ENCODE measurements at places on chromosomes 1 and 21. TPM values are rescaled to one million over a fixed set of nuclear protein-coding genes. Genes with fewer than 3 reads are reported as not detected.
A peak's percentile ranks its signal among the peaks of the same experiment; 100 is the strongest.

Gene RCSD1
- 101 TPM for total RNA-seq

DNA sequence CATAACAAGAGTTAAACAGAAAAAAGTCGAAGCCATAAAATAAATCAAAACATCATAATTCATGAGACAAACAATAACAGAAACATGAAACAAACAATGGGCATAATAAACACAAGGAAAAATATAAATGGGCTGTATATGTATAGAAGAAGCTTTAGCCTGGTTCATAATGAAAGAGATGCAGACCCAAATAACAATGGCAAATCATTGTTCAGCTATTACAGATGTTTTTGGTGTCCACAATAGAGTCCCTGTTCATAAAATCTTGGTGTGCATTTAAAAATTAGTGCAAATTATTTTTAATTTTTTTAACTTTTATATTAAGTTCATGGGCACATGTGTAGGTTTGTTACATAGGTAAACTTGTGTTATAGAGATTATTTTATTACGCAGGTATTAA lies 1185.9 kb upstream of the B3GALT2 start:
- no peak overlapping the region for H3K27ac ChIP-seq
- no peaks in the 10 kb centered on the region for H3K27me3 ChIP-seq
- H3K4me3 ChIP-seq = no peak overlapping the region
- DNase-seq = no peak
- no peaks in the 10 kb centered on the region for H3K36me3 ChIP-seq
- no peaks in the 10 kb centered on the region for H3K4me1 ChIP-seq

DNA sequence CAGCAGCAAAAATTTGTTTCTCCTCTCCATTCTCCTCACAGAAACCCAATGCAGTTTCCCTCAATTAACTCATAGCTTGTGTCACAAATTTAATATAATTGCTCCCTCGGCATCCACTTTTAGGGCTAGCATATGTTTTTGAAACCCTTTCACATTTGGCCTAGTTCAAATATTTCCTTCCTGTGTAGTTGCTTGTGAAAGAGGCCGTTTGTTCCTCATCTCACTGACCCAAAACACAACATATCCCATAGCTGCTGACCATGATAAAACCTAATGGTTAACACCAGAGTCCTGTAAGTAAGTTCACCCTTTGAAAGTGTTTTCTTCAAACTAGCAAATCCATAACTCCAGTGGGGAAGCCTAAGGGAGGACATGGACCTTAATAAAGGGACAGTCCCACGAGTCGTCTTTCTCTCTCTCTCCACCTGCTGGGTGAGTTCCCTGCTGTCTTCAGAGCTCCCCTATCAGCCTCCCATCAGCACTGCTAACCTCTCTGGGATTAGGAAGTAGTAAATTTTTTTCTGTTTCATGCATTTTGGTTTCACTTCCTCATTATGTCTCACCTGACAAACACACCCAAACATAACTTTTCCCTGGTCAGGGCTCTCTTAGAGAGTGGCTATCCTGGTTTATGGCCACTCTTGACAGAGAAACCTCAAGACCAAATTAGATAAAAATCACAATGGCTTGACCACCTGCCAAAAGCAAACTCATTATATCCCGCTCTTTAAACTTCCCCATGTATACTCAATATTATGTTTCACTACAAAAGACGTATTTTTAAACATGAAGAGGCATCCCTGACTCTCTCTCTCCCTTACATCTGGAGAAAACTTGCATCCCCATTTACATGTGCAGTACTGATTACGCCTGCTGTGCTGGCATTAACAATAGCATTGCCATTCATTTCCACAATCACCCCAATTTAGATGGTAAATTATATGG lies 177.7 kb upstream of the HP1BP3 start:
- H3K36me3 ChIP-seq = no peaks in the 10 kb centered on the region
- no peak overlapping the region for H3K27ac ChIP-seq
- no peaks in the 10 kb centered on the region for H3K4me1 ChIP-seq
- H3K4me3 ChIP-seq = no peak overlapping the region

- H3K27ac ChIP-seq = no peak overlapping the region
- no peaks in the 10 kb centered on the region for H3K4me1 ChIP-seq
- no peak overlapping the region for H3K4me3 ChIP-seq
- H3K27me3 ChIP-seq = peaks cover 2% of the 10 kb centered on the region
- no peaks in the 10 kb centered on the region for H3K36me3 ChIP-seq
- DNase-seq = no peak
These were observed 3.0 kb downstream of the OLFM3 start for GRCh38 chr1:101993710-101994109.

- DNase-seq = no peak
- H3K4me1 ChIP-seq = no peaks in the 10 kb centered on the region
- H3K27ac ChIP-seq = no peak overlapping the region
- H3K4me3 ChIP-seq = no peak overlapping the region
- no peaks in the 10 kb centered on the region for H3K27me3 ChIP-seq
These were observed 22.6 kb downstream of the AK4 start for GRCh38 chr1:65170511-65171142.

GRCh38 chr1:93164816-93165215 lies 15.4 kb downstream of the TMED5 start:
- no peak overlapping the region for H3K4me3 ChIP-seq
- H3K27ac ChIP-seq = no peak overlapping the region
- H3K36me3 ChIP-seq = no peaks in the 10 kb centered on the region
- H3K27me3 ChIP-seq = no peaks in the 10 kb centered on the region
- H3K4me1 ChIP-seq = no peaks in the 10 kb centered on the region

DNA sequence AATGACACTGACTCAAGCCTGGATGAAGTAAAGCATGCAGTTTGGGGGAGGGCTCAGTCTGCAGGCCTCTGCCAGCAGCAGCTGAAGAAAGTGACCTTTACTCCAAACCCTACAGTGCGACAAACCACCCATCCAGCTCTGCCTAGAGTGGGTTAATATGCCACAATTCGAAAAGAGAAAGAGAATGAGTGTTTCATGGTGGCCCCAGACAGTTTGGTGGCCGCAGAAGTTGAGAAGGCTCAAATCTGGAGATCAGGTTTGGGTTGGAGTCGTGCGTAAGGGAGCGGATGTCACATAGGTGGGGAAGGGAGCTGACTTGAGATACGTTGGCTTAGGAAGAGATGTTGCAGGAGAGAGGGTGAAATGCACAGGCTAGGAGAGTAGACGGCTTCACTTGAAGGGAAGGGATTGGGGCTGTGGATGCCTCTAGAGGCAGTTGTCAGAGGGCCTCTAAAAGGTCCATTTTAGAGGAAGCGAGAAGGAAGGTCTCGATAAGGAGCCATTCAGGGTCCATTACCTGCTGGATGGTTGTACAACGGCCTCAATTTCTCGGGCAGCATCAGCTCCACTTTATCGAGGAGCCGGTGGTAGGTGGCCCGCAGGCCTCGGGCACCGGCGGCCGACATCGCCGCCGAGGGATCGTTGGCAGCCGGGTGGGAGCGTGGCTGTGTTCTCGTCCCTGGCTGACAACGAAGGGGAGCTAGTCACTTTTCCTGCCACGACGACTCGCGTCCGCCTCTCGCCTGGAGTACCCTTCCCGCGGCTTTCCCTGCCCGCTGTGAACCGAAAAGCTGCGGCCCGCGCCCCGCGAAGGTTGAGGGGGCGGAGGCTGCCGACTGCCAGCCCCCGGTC lies 1.0 kb upstream of the DCAF6 start:
- peak; percentile 25 for DNase-seq
- peak overlapping the region; percentile 97 for H3K27ac ChIP-seq
- H3K4me1 ChIP-seq = peaks cover 25% of the 10 kb centered on the region
- no peaks in the 10 kb centered on the region for H3K27me3 ChIP-seq
- H3K4me3 ChIP-seq = peak overlapping the region; percentile 81

- DNase-seq = no peak
- no peaks in the 10 kb centered on the region for H3K36me3 ChIP-seq
- H3K4me1 ChIP-seq = peaks cover 7% of the 10 kb centered on the region
- no peak overlapping the region for H3K4me3 ChIP-seq
These were observed 25.5 kb downstream of the TRPM2 start for GRCh38 chr21:44378646-44379514.

- no peak overlapping the region for H3K4me3 ChIP-seq
- DNase-seq = no peak
- no peaks in the 10 kb centered on the region for H3K4me1 ChIP-seq
- H3K27me3 ChIP-seq = no peaks in the 10 kb centered on the region
- H3K27ac ChIP-seq = no peak overlapping the region
These were observed 23.2 kb upstream of the BECN2 start for GRCh38 chr1:241934201-241934848.

GRCh38 chr1:58409890-58410289 lies 136.6 kb downstream of the OMA1 start:
- no peak overlapping the region for H3K27ac ChIP-seq
- H3K4me3 ChIP-seq = no peak overlapping the region
- DNase-seq = no peak
- no peaks in the 10 kb centered on the region for H3K27me3 ChIP-seq

Gene HFM1
- not detected for total RNA-seq

Gene C1QB
- total RNA-seq = not detected

GRCh38 chr1:221736714-221737113 lies 5.2 kb downstream of the DUSP10 start:
- no peak overlapping the region for H3K4me3 ChIP-seq
- H3K4me1 ChIP-seq = peaks cover 25% of the 10 kb centered on the region
- no peaks in the 10 kb centered on the region for H3K36me3 ChIP-seq

DNA sequence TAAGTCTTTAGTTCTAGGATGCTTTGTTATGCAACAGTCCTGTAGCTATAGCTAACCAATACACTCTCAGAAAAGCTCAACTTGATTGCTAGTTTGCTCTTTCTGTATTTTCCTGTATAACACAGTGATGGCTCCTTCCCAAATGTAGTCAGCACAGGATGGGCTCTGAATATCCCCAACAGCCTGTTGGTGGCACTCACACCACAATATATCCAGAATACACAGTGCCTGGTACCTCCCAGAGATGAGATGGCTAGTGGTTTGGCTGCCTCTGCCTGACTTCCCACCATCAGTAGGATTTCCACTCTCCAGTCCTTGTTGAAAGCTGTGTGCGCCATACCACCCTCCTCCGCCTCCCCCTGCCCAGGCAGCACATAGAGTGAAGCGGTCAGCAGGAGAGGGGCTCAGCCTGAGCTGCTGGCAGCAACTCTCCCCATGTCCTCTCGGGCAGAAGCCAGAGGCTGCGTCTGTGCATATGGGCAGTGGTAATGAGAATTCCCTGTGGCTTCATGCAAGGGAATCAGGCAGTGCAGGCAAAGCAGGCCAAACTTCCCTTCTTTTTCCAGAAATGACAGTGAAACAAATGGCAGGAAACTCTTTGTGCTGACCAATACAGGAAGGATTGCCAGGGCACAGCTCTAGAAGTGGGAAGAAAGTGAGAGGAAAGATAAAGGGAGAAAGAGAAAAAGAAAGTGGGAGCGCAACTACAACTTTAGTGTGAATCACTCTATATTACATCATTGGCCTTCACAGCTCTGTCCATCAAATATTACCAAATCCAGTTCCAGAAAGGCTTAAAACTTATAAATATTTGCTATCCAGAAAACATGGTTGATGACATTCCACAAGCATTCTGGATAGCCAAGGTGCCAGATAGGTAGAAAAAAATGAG lies 49.7 kb downstream of the LMX1A start:
- no peaks in the 10 kb centered on the region for H3K4me1 ChIP-seq
- DNase-seq = no peak
- no peaks in the 10 kb centered on the region for H3K36me3 ChIP-seq
- H3K4me3 ChIP-seq = no peak overlapping the region
- H3K27me3 ChIP-seq = no peaks in the 10 kb centered on the region
- H3K27ac ChIP-seq = no peak overlapping the region

DNA sequence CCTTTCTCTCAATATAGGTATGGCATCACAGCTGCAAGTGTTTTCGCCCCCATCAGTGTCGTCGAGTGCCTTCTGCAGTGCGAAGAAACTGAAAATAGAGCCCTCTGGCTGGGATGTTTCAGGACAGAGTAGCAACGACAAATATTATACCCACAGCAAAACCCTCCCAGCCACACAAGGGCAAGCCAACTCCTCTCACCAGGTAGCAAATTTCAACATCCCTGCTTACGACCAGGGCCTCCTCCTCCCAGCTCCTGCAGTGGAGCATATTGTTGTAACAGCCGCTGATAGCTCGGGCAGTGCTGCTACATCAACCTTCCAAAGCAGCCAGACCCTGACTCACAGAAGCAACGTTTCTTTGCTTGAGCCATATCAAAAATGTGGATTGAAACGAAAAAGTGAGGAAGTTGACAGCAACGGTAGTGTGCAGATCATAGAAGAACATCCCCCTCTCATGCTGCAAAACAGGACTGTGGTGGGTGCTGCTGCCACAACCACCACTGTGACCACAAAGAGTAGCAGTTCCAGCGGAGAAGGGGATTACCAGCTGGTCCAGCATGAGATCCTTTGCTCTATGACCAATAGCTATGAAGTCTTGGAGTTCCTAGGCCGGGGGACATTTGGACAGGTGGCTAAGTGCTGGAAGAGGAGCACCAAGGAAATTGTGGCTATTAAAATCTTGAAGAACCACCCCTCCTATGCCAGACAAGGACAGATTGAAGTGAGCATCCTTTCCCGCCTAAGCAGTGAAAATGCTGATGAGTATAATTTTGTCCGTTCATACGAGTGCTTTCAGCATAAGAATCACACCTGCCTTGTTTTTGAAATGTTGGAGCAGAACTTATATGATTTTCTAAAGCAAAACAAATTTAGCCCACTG lies 11.5 kb downstream of the HIPK1 start:
- DNase-seq = no peak
- H3K27me3 ChIP-seq = no peaks in the 10 kb centered on the region
- H3K4me3 ChIP-seq = no peak overlapping the region
- H3K36me3 ChIP-seq = peaks cover 4% of the 10 kb centered on the region
- peaks cover 52% of the 10 kb centered on the region for H3K4me1 ChIP-seq

GRCh38 chr1:211247921-211248320 lies 11.2 kb upstream of the RCOR3 start:
- H3K4me3 ChIP-seq = no peak overlapping the region
- H3K27ac ChIP-seq = no peak overlapping the region
- no peaks in the 10 kb centered on the region for H3K27me3 ChIP-seq
